ENCODE measurements at places on chromosomes 4 and X.

DNA sequence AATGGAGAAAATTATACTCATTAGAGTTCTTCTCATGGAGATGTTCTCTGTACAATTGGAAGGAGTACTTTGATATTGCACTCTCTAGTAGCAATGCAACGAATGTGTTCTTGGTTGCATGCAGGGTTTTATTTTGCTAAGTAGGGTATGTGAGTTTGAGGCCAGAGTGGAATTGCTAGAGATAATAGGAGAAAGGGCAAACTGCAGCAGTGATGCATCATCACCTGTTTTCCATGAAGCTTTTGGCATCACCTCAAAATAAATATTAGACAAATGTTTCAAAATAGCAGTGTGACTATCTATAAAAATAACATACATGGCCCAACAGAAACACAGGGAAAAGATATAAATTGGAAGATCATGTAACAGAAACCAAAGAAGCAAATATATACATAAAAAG, 93.3 kb downstream of the TIGD2 start:
- DNase-seq = no peak

GRCh38 chrX:101764538-101764937, 104.9 kb upstream of the ARMCX2 start:
- DNase-seq = no peak

DNA sequence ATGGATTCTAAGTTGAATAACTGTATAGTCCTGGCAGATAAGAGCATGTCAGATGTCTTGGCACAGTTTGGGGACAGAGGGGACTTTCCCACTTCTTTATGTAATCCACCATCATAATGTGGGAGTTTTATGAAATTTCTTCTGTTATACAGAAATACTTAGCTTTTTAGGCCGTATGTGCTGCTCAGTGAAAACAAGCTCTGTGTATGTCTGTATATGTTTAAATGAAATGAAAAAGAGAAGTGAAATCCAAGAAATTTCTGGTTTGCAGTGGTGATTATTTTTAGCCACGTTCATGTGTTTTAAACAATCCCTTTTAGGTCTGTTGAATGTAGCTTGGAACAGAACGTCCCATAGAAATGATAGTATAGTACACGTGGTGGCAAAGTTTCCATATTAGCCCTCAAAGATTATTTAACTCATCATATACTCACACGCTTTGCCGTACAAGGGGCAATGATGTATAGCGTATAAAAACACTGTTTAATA, 41.0 kb downstream of the GAB1 start:
- DNase-seq = no peak

DNA sequence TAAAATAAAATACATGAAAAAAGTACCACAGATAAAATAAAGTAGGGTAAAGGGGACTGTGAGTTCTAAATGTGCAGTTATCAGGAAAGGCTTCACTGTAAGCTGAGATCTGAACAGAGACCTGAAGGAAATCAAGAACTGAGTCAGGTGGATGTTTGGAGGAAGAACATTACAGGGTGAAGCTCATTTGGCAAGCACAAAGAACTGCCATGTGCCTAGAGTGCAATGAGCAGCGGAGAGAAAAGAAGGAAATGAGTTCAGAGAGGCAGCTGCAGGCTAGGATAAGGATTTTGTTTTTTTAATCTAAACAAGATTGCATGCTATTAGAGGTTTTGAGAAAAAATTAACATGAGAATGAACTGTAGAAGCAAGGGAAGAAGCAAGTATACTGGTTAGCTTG, 373.1 kb downstream of the STPG2 start:
- DNase-seq = no peak

GRCh38 chr4:59381591-59381990, 1818.5 kb upstream of the ADGRL3 start:
- no peak for DNase-seq

GRCh38 chrX:133561251-133561650, 146.0 kb upstream of the GPC4 start:
- no peak for DNase-seq

DNA sequence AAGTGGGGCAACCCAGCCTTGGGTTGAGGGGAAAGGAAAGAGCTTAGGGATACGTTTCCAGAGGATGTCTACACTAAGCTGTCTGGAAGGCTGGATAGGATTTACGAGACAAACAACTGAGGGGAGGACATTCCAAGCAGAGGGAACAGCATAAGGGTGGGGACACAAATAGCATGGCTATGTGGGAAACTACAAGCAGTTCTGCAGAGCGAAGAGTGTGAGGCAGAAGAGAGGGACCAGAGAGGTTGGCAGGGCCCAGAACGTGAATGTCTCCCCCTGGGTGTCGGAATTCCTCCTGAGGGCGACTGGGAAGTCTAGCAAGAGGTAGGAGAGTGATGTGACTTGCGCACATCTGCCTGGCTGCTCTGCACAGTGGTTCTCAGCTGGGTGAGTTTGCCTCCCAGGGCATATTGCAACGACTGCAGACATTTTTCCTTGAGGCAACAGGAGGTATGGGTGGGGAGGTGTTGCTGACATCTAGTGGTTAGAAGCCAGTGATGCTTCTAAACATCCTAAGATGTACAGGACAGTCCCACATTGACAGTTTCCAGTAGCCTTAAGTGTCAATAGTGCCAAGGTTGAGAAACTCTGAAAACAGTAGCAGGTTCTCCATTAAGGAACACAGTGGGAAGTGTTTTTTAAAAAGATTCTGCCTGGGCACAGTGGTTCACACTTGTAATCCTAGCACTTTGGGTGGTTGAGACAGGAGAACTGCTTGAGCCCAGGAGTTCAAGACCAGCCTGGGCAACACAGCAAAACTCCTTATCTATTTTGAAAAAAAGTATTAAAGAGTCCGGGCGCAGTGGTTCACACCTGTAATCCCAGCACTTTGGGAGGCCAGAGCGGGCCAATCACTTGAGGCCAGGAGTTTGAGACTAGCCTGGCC, 9.2 kb downstream of the NDUFA1 start:
- peak; percentile 9 for DNase-seq
